ENCODE measurements at places on chromosomes 2 and 18.

DNA sequence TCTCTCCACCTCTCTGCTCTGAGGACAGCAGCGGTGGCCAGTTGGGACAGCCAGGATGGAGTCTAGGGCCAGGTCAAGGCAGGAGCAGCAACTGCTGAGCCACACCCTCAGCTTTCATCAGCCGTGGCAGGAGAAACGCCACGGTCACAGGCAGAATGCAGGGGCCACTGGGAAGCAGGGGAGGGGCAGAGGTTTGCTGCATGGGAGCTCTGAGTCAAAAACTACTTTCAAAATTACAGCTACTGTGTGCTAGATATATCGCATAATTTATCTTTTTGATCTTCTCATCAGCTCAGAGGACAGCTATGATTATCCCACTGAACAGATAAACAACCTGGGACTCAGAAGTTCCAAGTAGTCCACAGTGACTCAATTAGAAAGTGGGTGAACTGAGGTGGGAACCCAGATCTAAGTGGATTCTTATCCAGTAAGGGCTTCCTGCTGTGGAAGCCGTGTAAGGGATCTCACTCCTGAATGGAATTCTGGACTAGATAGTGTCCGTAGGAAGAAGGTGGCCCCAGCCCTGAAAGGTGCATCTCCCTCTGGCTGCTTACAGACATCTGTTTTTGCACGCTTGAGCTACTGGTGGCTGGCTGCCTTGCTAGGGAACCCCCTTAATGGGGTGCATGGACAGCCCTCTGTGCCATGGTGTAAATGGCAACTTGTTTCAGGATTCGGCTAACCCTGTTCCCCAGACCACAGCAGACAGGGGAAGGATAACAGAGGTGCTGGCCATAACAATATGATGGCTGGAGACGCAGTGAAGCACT is 194.6 kb upstream of the SMAD2 start:
- DNase-seq: no peak

GRCh38 chr18:3713166-3713565 is 263.2 kb downstream of the TGIF1 start:
- DNase-seq: peak; percentile 43

DNA sequence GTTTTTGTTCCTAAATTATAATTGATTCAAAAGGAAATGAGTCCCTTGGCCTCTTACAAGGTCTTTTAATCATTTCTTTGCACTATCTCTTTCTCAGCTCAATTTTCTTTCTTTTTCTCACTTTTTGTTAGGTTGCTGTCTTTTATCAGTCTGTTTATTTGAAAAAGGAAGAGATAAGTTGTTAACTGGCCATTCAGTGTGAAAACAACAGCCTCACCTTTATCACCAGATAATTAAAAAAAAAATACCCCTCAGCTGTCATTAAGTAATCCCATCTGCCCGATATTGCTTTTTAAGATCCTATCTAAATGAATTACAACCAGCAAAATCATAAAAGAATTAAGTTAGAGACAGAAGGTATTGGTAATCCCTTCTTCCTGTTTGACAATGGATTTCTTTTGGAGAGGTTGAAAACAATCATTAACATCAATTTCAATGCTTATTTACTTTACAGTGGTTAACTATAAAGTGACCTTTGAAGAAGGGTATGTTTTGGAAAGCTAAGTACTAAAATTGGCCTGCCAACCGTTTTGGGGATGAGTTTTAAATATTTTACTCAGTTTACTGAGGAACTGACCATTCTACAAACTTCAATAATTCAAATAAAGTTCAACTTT is 104.9 kb downstream of the TGIF1 start:
- DNase-seq: peak; percentile 69

- DNase-seq: no peak
These were observed 9.2 kb upstream of the IL1A start for GRCh38 chr2:112793449-112793978.

DNA sequence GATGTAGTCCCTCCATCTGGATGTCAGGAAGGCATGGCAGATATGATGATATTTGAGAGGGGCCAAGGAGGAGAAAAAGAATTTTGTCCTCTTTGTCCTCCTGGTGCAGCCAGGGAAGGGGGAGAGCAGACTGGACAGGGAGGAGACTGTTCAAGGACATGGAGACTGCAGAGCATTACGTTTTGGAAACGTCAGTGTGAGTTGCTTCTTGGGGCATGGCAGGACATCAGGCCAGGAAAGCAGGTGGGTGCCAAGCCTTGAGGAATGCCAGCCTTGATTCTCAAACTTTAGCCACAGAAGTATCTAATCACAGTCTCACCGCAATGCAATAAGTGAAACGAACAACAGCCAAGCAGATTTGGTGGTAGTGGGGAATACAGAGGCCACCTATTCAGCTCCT is 66.2 kb downstream of the BMP10 start:
- no peak for DNase-seq

DNA sequence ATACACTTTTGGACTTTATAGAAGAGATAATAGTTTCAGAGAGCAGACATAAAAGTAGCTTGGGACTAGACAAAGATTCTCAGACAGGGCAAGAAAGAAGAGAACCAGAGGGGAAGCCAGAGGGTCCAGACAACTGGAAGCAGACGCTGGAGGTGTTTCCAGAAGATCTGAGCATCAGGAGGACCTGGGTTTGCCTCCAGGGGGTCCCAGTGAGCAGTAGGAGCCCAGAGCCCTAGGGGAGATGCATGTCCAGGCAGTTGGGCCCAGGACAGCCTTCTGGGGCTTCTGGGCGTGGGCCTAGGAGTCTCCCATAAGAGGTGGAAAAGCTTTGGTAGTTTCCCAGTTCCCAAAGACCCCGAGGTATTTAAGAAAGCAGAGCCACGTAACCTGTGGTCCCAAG is 251.2 kb upstream of the ID2 start:
- no peak for DNase-seq

DNA sequence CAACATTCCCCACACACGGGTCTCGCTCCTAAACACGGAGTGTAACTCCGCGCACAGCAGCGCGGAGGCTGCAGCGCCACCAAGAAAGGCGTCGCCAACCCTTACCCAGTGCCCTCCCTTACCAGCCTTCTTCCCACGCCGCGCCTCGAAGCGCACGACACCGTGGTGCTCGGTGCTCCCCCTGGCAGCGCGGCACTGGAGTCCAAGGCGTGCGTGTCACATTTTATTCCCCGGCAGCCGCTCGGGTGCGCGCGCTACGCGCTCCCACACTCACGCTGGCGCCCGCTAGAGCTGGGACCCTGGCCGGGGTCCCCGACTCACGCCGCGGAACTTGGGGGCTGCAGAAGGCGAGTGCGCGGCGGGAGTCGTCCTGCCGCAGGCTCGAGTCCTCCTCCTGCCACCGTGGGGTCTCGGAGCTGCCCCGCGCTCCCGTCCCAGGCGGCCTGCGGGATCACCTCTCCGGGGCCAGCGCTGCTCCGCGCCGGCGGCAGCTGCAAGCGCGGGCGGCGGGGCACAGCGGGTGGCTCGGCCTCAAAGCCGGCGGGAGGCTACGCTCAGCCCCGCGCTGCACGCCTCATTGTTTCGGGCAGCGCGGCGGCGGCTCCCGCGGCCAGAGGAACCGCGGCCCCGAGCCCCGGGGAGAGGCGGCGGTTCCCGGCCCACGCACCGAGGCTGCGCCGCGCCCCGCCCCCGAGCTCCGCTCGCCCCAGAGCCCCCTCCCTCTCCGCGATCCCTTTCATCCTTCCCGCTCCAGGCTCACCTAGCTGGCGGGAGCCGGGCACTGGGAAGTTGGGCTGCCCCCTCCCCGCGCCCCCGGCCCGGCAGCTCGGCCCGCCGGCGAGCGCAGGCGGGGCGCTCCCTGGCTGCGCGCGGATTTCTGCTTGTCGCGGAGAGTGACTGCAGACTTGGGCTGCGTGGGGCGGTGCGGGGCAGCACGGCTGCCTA is at the start of gene ST6GAL2:
ST6GAL2 (minus strand) TSS at position 197 of the 945 bp plus-strand sequence. CDS start 42,190 bp downstream, outside the sequence.
- peak; percentile 84 for DNase-seq

DNA sequence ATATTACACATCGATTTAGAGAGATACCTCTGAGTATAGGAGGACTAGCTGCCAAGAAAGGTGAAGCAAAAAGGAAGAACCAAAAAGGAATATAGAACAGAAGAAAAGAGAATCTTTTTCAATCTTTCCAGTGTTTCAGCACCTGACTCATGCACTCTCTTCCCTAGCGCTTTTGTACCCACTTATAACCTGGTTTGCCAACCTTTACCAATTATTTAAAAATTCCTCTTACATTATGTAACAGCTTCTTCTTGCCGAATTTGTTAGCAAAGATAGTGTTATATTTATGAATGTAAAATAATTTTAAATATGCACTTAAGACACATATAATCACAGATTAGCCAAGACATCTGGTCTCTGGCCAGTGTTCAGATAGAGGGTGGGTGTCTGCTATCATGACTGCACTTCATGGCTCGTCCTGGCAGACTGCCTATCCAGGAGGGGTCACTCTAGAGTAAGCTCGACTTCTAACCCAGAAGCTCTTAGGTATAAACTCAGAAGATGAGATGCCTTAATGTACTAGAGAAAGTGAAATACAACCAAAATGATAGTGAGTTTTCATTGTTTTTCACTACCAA is 122.9 kb downstream of the ATAD2B start:
- peak; percentile 10 for DNase-seq

DNA sequence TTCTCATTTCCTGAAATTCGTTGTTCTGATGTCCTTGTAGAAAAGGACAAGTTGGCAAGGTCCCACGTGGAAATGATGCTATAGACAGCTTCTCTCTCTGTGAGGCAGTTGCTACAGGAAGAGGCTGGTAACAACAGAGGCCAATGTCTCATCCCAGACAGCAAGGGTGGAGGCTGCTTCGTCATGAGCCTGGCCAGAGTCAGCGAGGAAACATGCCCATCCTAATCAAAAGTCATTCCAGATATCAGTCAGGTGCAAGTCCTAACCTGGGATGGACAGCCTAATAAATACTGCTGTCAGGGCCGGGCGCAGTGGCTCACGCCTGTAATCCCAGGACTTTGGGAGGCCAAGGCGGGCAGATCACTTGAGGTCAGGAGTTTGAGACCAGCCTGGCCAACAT is 6.4 kb upstream of the SMAD7 start:
- DNase-seq: no peak

- no peak for DNase-seq
These were observed 22.9 kb downstream of the ITGB1BP1 start for GRCh38 chr2:9400268-9401058.

GRCh38 chr2:168780669-168781071 is 21.8 kb upstream of the NOSTRIN start:
- no peak for DNase-seq

DNA sequence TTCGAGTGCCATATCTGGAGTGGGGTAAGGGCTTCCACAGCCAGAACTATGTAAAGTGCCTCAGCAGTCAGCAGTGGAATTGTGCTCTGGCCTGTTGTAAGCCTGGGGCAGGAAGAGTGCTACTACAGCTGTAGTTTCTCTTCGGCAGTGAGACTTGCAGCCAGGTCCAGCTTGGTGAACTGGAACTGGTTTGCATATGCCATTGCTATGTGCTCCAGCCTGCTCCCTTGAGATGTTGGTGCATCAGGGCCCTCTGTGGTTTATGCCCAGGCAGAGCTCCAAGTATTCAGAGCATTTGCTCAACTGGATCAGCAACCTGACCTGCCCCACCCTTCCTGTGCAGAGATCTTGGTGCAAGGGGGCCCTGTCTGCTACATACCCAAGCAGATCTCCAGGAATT is 47.8 kb downstream of the ZNF804A start:
- no peak for DNase-seq

- DNase-seq: no peak
These were observed 47.1 kb downstream of the SLC40A1 start for GRCh38 chr2:189533288-189534035.

DNA sequence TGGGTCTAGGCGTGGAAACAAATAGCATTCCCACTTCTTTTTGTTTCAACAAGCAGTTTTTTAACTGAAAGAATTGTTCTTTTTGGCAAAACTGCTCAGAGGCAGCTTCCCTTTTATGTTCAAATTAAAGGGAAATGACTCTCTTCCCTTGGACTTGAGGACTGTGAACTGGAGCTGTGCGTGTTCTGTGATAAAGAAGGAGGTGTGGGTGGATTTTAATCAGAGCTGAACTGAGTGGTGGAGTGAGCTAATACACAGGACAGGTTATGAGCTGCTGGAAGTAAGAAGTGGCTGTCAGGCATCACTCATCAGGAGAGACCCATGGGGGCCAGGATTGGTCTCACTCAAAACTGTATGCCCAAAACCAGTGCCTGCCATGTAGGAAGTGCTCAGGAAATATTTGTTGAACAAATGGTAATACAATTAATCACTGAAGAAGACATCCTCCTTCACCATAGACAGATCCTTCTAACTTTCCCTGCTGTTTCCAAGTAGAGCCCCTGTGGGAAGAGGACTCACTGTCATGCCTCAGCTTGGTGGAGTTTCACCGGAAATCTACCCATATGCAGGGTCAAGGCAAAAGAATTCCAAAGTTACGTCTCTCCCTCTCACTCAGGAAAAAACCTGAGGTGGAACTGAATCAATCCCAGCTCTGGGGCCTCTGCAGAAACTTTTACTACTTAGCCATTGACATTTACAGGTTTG is 55.9 kb downstream of the FEZ2 start:
- no peak for DNase-seq

GRCh38 chr2:26412091-26412673 is 10.5 kb downstream of the DRC1 start:
- peak; percentile 60 for DNase-seq

DNA sequence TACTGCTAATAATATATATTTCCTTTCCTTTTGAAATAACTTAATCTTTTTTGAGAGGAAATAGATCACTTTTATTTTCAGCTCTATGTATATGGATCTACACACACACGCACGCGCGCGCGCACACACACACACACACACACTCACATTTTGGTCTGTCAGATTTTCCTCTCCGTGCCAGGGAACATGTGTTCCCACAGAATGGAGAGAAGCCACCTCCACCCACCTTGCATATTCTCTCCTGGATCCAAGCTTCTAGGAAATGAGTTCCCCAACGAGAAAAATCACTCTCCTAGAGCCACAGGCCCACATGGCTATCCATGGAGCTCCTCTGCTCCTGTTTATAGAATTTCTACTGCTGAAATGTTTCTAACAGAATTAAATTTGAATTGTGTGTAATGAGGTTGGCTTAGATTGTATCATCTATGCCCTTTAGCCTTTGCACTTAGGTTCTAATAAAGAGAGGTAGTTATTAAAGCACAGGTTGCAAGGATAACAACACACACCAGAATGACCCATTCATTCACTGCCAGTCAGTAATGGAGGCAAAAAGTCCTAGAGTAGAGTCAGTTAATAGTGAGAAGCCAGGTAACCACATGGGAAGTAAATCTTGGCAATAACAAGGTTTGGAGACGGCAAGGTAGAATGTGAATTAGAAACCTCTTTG is 19.7 kb downstream of the IFIH1 start:
- no peak for DNase-seq
